ENCODE measurements at places on chromosomes 1 and 21.

GRCh38 chr1:225425201-225425786 is 2.5 kb downstream of the LBR start:
- no peak for DNase-seq

DNA sequence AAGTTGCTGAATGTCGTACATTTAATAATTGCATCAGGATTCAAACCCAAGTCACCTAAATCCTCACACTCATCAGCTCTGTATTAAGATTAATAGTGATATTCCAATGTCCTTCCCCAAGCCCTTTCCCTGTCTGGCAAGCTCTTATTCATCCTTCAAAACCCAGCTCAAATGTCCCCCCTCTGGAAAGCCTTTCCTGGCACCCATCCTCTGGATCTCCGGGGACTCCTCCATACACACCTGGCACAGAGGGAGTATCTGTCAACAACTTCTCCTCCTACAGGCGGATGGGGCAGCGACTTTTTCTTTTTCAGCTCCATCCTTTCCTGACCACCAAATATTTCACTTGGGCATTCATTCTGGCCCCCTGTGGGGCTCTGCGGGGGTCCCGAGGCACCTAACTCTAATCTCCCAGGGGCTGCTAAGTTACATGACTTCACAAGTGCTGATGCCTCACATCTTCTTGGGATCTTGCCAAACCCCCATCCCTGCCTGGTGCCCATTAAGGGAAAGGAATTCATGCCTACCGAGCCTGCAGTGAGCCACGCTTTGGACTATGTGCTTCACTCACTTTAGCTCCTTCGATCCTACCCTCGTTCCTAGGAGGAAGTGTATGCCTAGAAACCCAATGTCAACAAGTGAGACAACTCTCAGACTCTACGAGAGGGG is 15.2 kb downstream of the TINAGL1 start:
- DNase-seq, result no peak

DNA sequence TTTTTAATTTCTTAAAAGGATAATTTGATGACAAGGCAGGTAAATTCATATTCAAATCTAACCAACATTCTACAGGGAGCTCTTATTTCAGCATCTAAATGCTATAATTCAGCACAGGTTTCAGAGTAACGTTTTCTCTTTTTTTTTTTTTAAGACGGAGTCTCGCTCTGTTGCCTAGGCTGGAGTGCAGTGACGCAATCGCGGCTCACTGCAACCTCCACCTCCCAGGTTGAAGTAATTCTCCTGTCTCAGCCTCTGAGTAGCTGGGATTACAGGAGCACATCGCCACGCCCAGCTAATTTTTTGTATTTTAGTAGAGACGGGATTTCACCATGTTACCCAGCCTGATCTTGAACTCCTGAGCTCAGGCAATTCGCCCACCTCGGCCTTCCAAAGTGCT is 66.5 kb downstream of the EIF4G3 start:
- DNase-seq, result no peak

GRCh38 chr1:44660176-44660575 is 14.1 kb downstream of the TMEM53 start:
- DNase-seq, result no peak

DNA sequence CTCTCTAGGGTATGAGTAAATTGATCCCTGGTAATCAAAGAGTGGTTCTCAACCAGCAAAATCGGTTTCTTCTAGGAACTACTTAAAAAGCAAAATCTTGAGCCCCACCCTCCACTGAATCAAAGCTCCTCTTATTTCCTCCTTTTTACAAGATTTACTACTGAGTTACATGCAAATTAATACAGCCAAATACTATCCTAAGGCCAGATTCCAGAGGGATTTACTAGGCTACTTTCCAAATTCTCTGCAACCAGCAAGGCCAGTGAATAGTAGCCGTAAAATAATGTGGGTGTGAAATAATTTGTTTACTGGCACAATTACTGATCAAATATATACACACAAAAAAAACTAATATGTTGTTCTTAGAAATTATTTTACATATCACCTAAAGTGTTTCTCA is 1583.8 kb downstream of the NCAM2 start:
- no peak for DNase-seq

DNA sequence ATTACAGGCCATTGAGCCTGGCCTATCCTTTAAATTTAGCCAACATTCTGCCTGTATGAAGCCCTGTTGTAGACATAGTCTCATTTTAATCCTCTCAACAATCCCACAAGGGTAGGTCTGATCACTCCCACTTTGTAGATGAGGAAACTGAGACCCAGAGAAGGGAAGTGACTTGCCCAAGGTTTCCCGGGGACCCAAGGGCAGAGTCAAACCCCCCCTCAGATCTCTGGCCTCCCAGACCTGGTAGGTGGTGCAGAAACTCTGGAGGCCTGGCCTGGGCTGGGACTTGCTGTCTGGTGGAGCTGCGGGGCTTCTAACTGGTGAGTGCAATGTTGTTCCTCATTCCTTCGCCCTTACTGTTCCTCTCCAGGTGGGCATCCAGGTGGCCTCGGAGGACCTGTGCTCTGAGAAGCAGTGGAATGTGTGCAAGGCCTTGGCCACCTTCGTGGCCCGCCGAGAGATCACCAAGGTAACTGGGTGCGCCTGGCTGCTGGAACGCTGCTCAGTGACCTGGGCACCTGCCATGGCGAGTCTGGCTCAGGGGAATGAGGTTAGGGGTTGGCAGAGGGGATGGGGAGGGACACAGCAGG is 29.7 kb downstream of the FAM151A start:
- no peak for DNase-seq

- DNase-seq, result no peak
These were observed 57.4 kb downstream of the LACTBL1 start for GRCh38 chr1:22915231-22915630.

DNA sequence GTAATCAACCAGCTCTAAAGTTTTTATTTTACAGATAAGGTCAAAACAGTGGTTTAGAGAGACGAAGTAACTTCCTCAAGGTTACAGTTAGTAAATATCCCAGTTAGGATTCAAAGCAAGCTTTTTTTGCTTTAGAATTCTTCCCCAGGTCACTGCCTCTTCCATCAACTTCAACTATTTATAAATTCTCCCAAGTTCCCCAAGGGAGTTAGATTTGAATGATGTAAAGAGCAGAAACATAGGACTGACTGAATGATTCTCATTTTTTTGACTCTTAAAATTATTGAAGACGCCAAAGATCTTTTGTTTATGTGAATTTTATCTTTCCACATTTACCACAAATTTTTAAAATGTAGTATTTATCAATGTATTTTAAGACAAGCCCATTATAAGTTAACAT is 4.1 kb downstream of the POGZ start:
- DNase-seq, result no peak

DNA sequence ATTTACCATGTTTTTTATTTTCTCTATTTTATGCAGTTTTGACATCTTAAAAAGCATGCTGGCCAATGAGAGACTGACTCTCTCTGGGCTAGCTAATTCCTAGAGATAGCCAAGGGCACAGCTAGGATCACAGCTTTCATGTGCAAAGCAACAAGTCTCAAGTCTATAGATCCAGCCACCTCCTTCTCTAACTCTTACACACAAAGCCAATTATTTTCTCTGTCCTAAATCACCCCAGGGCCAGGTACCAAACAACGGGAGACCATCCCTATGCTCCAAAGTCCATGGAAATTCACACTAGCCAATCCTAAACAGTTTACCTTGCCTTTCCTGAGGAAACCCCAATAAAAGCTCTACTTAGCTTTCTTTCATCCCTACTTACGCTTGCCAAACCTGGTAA is 38.0 kb downstream of the ARHGAP29 start:
- no peak for DNase-seq

DNA sequence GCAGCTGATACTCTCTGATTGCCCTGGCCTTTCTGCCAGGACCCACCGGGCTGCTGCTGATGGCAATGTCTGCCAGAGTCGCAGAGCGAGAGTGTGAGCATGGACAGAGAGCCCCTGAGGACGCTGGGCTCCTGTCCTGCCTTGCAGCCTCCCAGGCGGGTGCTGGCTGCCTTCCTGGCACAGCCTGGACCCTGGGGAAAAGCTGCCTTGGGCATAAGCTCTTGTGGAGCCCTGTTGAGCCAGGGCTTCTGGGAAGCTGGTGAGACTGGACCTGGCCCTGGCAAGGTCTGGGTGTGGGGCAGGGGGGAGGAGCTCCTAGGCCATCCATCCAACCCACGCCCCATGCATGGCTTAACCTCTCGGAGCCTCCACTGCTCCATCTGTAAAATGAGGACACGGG is 105.8 kb upstream of the WNT4 start:
- DNase-seq, result no peak

DNA sequence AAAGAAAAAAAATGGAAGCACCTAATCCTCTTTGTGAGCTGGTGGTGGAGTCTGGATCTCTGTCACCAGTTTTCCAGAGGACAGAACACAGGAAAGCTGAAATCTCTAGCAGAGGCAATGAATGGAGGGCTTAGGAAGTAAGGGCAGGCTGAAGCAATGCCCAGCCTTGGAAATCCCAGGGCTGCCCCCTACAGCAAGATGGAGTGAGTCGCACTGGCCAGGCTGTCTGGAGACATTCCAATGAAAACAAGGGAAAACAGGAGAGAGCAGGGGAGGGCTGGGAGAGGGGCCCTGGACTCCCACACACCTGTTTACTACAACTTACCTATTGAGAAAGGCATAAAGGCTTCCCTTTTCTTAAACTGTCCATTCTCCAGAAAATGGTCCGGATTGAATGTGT is 25.9 kb downstream of the CYP2J2 start:
- no peak for DNase-seq

GRCh38 chr1:179002552-179003345 is 22.9 kb upstream of the FAM20B start:
- DNase-seq, result peak; percentile 42

DNA sequence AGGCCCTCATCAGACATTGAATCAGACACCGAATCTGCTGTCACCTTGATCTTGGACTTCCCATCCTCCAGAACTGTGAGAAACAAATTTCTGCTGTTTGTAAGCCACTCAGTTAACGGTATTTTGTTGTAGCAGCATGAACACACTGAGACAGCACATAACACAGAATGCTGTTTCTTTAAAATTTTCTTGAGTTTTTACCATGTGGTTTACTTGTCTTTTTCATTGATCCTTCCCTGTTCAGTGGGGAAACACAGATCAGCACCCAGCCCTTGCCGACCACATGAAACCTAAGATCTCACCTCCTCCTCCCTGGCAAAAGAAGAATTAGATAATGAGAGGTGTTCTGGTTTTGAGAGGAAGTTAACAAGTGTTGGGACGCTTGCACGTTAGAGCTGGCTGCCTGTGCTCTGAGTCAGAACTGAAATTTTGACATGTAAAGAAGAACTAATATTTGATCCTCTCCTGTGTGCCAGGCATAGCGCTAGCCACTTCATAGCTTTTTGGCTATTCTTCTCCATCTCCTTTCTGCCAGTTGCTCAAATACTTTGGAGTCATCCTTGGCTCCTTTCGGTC is 179.6 kb downstream of the DHRS3 start:
- no peak for DNase-seq

GRCh38 chr1:212203630-212204029 is 81.6 kb upstream of the PPP2R5A start:
- DNase-seq, result no peak

DNA sequence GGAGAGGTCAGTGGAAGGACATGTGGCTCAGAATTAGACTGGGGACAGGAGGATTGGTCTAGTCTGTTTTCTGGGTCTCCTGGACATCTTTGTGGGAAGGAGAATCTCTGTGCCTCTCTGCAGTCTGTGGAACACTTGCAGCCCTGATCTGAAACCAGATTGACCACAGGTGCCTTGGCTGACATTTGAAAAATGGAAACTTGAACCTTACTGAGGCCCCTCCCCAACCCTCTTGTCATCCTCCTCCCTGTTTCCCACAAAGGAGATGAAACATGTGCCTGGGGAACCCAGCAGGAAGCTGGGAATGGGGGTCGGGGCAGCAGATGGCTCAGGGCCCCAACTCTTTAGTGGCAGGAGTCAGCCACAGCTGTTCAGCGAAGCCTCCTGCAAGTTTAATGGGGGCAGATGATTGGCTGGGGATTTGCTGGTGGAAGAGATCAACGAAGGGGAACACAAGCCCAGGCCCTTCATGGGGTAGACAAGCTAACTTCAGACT is 18.1 kb downstream of the VASH2 start:
- DNase-seq, result no peak

DNA sequence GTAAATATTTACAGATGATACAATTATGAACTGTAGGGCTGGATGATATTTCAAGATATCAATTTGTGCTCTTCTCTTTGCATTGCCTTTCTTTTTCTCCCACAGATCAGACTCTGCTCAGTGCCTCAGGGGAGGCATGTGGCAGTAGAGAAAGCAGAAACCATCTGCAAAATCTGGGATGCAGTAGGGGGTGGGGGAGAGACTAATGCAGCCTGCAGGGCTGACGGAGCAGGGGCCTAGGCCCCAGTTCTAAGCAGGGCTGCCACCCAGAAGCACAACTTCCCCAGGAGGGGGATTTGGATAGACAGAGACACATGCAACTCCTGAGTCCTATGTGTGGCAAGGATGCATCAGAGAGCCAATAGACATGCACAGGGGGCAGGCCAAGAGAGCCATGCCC is 511.6 kb downstream of the SMYD3 start:
- no peak for DNase-seq

DNA sequence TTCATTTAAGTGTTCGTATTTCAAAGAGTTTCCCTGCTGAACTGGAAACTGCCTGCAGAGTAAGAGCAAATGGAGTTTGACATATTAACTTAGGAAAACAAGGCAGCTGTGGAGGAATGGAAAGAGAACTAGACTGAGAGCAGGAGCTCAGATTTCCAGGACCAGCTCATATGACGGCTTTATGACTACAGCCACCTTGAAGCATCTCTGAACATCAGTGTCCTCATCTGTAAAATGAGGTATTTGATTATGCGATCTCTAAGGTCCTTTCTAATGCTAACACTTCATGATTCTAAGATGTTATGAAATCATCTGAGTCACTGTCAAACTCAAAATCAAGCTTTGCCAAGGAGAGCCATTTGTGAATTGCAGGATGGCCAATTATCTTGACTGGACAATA is 112.3 kb downstream of the PRRX1 start:
- DNase-seq, result no peak

GRCh38 chr1:194289569-194290266 is 1103.3 kb upstream of the B3GALT2 start:
- DNase-seq, result peak; percentile 48

DNA sequence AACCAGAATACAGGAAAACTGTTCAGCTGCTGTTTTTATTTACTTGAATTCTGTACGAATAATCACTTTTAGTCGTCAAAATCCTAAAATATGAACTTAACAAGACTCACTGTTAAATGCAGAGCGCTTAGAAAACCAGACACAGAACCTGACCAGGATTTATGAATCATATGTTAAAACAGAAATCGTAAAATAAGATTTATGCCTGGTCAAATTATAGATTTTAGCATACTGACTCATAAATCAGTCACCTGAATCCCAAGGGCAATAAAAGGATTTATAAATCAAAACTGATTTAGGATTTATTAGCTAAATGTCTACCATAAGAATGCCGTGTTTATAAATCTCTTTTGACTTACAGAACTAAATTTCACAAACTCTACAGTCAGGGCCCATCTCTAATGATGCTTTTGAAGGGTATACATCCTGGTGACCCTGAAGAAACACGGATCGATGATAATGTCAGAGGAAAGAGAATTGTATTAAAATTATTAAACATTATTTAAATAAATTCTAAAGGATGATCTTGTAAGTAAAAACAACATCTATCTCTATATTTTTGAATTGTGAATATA is 28.8 kb downstream of the CYYR1 start:
- DNase-seq, result no peak
